ENCODE measurements at places on chromosomes 16 and 17.

- no peak for DNase-seq
Observed at GRCh38 chr17:2863204-2863603, 67.0 kb downstream of the RAP1GAP2 start.

GRCh38 chr16:25419681-25420080, 162.0 kb upstream of the ZKSCAN2 start:
- no peak for DNase-seq

GRCh38 chr16:9665851-9666271, 516.4 kb downstream of the GRIN2A start:
- DNase-seq: no peak

DNA sequence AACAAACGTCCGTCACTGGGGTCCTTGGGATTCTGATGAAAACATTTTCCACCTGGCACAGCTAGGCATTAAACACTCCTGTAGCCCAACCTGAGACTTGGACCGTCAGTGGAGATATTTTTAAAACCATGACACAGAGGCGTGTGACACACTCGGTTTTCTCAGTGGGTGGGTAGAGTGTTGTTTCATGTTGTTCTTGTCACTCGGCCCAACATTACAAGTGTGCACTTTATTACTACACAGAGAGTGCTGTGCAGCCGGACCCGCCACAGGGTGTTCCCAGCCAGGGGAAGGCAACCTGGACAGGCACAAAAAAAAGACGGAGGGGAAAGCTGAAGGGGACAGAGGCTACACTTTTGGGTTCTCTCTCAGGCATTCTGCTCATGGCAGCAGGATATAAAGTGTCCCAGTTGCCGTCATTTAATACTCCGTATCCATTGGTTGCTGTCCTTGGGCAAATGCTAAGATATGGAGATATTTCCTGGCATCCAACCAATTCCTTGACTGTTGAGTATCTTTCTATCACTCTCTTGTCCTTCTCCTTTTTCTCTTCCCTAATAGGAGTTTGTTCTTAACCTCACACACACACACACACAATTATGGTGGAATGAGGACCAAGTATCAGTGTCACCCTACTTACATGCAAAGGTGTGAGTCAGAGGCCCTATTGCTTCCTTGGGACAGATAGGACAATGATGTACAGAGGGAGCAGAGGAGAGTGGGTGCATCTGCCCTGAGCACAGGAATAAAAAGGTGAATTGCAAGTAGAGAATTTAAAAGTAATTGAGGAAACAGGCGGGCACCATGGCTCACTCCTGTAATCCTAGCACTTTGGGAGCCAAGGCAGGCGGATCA, 154.1 kb upstream of the SOX9 start:
- DNase-seq: no peak

- DNase-seq: peak; percentile 56
Observed at GRCh38 chr17:63516910-63517824, 6.0 kb upstream of the KCNH6 start.

DNA sequence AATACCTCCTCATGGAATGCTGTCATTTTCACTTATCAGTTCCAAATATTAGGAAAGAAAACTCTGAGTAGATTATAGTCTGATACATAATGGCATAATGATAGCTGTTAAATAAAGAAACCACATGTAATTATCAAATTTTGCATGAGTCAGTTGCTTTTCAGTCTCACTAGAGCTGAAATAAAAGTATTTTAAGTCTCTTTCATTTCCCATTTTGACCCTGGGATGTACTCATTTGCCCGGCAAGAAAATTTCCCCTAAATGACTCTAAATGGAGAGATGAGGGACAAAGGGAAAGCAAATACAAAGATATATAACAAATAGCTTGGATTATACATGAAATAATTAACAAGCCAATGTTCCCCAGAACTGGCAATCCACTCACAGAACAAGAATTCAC, 47.9 kb upstream of the CPHXL start:
- no peak for DNase-seq

- DNase-seq: no peak
Observed at GRCh38 chr16:50717494-50717893, 24.1 kb downstream of the NOD2 start.

DNA sequence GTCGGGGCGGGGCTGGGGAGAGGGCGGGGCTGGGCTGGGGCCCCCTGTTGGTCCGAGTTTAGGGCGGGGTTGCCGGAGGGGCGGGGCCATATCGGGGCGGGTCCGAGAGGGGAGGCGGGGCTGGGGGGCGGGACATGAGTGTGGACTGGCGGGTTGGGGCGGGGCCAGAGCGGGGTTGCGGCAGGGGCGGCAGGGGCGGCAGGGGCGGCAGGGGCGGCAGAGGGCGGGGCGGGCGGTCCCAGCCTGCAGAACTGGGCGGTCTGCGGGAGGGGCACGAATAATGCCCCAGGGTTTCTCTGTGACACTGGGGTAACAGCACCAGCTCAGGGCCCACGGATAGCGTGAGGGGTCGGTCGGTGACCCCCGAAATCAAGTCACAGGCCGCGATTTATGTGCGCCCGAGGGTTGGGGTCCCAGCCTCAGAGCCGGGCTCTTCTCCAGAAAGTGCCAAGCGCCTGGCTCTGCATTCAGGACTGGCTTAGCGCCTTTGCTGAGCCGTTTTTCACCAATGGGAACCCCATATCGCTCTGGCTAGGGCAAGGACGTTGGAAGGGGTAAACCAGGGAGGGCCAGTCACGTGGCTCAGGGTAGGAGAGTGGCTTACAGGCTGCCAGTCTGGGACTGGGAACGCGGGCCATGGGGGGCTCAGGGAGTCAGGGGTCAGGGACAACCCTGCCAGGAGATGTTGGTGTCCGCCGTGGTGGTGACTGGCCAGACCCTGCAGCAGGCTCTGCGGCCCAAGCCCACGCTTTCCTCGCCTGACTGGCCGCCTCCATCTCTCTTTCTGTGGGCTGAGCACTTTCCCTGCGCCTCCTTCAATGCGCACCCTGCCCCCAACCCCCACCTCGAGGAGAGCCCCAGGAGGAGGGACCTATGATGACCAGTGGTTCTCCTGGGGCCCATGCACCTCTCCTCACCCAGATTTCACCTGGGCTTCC, 1.2 kb upstream of the METTL26 start:
- DNase-seq: peak; percentile 77

GRCh38 chr16:84153660-84154214, 8.6 kb downstream of the DNAAF1 start:
- no peak for DNase-seq

- no peak for DNase-seq
Observed at GRCh38 chr17:63275971-63276745, 169.9 kb downstream of the CYB561 start.

- DNase-seq: no peak
Observed at GRCh38 chr17:72950242-72950931, 142.1 kb downstream of the SLC39A11 start.

DNA sequence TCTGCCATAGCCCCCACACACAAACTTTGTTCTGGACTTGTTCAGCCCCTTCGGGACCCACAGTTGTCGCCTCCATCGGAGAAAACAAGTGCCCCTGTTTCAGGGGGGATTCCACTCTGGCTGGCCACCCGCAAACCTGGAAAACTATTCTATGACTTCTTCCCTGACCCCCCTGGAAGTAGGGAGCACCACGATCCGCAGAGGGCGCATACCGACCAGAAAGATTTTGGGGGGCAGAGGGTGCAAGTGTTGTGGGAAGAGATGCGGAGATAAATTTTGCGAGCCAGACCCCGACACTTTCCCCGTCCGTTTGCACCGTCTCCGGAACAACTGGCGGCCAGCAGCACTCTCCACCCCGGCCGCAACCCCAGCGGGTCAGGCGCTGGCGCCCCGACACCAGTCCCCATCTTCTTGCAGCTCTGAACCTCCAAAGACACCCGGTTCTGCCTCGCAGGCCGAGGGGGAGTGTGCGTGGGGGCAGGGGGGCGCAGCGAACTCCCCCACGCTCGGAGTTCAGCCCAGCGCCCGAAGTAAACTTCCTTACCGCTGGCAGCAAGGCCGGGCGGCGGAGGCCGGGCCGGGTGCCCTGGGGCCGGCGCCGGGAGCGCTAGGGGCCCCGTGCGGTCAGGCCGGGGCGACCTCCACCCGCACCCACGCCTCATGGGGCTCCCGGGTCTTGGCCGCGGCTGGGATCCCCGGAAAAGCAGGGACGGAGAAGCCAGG, 744 bp downstream of the SALL1 start:
- DNase-seq: no peak

DNA sequence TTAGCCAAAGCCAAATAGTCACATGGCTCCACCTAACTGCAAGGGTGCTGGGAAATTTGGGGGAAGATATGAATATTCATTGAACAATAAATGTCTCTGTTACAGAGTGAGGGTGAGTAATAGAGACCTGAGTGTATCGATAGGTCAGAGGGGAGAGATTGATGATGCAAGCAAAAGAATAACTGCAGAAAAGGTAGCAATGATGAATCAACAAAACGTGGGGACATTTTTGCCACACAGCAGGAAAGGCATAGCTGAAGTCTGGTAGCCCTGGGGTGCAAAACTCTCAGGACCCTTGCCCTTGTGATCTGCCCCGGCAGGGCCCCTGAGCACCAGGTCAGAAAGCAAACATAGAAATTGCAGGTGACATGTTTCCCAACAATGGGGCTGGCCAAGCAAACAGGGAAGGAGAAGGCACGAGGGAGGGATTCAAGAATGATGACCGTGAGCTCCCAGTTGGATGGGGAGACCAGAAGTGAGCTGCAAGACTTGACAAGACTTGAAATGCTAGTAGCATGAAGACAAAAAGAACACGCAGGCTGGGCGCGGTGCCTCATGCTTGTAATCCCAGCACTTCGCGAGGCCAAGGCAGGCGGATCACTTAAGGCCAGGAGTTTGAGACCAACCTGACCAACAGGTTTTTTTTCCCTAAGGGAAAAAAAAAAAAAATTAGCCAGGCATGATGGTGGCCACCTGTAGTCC, 12.7 kb upstream of the HERPUD1 start:
- DNase-seq: no peak

GRCh38 chr17:57281887-57282286, 25.6 kb downstream of the MSI2 start:
- DNase-seq: no peak

GRCh38 chr16:11001611-11002010, 57.2 kb downstream of the CLEC16A start:
- no peak for DNase-seq

DNA sequence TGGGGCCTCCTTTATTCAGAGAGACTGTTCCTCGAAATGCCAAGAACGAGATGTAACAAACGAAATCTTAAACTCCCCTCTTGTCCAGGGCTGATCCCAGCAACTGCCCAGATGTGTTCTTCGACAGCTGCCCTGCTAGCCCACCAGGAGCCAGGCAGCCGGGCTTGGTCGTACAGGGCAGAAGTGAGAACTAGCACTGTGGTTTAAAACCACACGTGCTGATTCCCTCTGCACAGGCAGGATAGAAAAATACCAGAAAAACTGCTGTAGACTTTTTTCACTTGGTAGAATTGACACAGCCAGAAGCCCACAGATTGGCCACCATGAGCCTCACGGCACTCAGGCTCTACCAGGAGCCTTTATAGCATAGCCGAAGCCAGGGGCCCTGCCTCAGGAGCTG, 33.1 kb downstream of the PLD6 start:
- DNase-seq: no peak

DNA sequence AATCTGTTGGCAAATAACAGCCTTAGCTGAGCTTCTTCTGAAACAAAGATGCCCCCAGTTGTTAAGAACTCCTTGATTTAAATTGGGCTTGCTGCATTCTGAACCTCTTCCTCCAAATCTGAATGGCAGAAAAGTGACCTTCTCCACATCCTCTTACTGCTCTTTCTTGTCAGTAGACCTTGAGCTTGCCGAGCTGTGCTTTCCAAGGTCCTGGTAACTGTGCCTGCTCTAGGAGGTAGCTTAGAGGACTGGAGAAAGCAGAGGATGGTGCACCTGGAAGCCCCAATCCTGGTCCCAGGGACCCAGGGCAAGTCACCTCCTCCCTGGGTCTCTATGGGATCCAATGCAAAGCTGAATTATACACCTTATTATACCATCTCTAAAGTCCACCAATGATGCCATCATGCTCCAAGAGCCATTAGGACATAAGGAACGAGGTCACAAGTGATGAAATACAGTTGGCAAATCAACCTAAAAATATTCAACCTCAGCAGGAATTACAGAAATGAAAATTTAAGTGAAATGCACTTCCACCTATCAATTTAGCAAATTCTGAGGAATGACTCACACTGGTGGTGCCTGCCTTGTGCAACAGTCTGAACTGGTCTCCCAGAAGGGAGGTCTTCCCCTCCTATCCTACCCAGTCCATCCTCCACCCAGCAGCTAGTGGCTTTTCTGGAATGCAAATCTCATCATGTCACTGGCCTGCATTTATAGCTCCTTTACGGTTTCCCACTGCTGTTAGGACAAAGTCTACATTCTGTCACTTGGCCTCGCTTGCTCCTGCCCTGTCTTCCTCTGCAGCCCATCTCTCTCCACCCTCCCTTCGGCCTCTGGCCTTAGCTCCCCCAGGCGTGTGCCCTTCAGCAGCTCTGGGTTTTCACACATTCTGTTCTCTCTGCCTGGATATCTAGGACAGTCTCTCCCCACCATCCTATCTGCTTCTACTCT, 36.6 kb downstream of the TOM1L2 start:
- DNase-seq: no peak

DNA sequence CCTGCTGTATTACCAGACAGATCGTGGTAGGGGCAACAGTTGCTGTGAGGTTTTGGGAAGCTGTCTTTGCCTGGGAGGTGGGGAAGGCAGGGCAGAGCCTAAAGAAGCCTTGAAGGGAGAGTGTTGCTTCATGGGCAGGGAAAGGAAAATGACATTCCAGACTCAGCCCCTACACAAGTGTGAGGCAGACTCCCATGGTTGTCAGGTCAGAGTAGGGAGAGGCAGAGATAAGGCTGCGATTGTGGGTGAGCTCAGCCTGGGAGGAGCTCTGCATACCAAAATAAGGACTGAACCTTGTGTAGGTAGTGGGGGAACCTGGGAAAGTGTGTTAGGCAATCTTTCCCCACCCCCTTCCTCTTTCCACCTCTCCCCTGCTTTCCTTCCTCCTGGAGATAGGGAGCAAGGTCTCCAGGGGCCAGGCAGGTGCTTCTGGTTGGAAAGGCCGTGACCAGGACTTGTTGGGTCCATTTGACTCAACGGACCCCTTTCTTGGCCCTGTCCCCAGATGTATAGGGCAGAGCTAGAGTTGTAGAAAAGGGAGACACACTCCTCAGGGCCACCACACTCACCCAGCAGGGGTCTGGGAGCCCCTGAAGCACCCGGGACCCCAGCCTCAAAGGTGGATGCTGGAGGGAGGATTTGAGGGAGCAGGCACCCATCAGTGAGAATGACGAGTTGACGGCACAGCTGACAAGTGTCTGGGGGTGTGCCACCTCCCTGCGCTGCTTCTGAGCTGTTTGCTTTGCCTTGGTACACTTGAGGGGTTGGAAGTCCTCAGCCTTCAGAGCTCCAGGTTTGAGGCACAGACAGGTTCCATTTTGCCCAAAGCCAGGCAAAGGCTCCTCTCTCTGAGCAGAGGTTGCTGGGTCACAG, 18.5 kb upstream of the TOB1 start:
- DNase-seq: no peak
